Ascending aorta (tissue), 2 donors: ENCODE measurements at places on chromosomes 4 and X. TPM values are rescaled to one million over a fixed set of nuclear protein-coding genes. Genes with fewer than 3 reads are reported as not detected.

SPINK2 gene
- total RNA-seq: not detected

ANAPC10 gene
- total RNA-seq: 2.6 TPM

RPS6KA6 gene
- total RNA-seq: 4.5 TPM

RBM46 gene
- not detected for total RNA-seq
